ENCODE measurements at places on chromosomes 11 and 22.
A peak's percentile ranks its signal among the peaks of the same experiment; 100 is the strongest.

GRCh38 chr11:119318240-119319135 is 1.6 kb upstream of the MCAM start:
- DNase-seq: no peak

DNA sequence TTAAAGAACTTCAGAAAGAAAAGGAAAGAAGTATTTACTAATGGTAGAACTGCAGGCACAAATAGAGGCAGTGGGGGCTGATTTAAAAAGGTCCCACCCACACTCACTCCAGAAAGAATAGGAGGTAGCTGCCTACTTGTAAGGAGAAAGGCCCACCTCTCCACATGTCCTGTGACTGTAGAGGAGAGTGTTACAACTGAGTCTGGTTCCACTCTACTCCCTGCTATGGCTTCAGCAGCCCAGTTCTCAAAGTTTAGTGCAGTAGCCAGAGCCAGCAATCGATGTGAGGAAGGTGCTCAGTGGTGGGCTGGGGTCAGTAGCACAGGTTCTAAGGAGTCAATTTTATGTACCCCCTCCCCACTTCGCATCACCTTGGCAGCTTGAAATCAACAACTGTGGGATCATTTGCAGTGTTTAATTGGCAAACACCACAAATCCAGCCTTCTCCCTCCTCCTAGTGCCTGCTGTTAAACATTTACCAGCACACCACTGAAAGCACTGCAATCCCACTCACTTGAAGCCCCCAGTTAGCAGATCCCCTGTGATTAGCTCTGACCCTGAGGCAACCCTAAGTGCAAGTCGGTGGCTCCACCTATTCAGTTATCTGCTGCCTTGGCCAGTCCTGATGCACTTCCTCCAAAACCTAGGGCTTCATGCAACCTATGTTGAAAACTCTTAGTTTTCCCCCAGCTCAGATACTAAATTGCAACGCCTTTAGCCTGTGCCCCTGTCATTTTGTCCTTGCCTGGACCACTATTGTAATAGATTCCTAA is 146.6 kb downstream of the BBOX1 start:
- DNase-seq: no peak

GRCh38 chr22:46537946-46538813 is 760 bp upstream of the CELSR1 start:
- no peak for DNase-seq

DNA sequence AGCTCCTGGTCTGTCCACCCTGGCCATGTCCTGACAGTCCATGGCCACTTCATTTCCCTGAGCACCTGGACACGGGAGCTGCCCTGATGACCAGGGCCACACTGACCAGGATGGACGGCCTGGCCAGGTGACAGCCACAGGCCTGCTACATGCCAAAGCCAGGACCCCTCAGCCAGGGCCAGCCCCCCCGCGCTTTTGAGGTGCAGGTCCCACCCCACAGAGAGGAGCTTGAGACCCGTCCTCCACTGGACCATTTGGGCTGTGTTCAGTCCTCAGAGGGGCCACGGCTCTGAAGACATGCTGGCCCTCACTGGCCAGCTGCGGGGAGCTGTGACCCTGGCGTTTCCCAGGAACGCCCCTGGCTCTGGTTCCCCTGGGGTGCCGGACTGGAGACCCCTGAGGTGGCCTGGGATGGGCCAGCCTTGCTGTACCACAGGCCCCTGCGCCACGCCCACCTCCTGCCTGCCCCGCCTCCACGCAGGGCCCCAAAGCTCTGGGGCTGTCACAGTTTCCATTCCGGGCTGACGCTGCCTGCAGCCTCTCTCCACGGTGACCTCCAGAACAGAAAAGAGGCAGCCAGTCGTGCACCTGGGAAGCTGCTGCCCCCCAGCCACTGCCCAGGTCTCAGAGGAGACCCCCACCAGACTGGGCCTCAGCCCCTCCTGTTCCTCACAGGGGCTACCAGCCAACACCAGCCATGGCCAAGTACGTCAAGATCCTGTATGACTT is 18.2 kb downstream of the EPS8L2 start:
- DNase-seq: no peak

GRCh38 chr11:22539821-22540256 is 85.8 kb downstream of the FANCF start:
- no peak for DNase-seq

- no peak for DNase-seq
These were observed 45.8 kb downstream of the PPFIBP2 start for GRCh38 chr11:7559398-7560283.

DNA sequence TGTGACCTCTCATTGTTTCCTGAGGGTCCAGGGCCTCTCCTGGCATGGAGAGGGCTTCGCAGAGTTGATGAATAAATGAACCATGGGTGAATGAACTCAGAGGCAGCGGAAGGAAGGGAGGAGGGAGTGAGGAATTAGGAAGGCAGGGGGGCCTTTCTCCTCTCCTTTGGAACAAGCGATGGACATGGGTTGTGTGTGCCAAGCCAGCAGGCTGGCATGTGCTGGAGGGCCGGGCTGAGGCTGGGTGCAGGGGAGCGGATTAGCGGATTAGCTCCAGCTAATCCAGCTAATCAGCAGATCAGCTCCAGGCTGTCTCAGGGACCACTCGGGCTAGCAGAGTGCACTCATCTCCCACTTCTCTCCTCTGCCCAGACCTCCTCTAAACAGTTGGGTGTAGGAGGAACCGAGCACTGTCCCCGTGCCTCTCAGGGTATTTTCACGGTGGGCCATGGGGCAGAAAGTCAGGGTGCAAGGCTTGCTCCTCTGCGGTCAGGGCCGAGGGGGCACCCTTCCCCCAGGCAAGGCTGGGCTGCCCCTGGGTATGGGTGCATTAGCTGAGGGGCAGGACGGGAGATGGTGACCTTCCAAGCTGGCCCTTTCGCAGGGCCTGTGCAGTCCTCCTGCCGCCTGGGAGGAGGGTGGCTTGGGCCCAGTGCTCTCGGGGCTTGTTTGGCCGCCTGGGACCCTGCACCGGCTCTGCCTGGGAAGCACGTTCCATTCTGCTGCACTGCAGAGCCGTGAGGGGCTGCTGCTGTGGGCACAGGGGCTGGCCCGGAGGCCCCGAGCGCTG is 120.3 kb upstream of the B3GAT1 start:
- no peak for DNase-seq

GRCh38 chr11:46463701-46464421 is 72.3 kb upstream of the CHRM4 start:
- no peak for DNase-seq

DNA sequence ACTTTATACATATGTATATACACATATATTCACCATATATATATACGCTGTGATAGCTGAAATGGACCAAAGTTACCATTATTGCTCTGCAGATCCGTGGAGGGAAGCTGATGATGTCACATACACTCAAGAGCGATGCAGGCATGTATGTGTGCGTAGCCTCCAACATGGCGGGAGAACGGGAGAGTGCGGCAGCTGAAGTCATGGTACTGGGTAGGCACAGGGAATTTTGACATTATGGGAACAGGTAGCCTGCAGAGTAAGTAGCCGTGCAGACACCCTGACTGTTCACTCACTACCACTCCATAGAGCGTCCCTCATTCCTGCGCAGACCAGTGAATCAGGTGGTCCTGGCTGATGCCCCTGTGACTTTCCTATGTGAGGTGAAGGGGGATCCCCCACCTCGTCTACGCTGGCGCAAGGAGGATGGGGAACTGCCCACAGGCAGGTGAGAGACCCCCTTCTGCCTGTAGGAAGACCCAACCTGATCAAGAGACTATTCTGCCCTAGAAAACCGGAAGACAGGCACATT is 4.7 kb downstream of the ROBO3 start:
- DNase-seq: no peak

DNA sequence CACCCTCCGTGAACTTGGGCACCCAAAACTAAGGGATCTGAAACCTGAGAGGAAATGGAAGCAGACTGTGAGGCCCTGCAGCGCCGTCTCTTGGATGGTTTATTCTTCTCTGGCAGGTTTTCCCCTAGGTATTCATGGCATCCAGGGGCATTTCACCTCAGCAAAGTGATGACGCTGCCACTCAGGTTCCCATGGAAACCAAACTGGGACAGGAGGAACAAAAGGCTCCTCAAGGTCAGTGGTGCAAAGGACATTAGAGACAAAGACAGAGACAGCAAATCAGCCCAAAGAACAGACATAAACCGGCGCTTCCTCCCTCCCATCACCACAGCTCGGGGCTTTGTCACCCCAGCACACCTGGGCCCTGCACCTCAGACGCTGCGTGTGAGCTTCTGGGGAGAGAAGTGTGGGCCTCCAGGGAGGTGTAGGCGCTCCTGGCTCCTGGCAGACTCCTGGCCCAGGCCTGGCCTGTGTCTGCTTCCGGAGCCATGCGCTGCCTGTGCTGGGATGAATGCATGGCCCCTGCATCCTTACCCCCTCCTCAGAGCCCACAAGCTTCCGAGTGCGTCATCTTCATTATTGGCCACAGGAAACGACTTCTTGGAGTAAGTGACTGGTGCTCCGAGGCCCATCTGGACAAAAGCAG is 5.9 kb downstream of the TP53AIP1 start:
- DNase-seq: no peak

DNA sequence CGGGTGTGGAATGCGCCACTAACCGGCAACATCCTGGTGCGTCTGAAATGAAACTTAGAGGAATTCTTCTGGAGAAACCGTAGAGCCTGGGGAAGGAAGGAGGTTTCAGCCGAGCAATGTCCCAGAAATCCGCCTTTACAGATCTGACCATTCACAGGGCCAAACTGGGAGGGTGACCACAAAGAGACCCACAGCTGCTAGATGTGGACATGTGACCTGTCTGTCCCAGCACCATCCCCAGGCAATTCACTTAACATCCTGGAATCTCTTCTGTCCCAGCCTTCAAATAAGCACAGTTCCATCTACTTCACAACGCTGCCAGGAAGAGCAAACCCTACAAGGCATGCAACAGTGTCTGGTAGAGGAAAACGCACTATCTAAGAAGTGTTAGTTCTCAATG is 9.8 kb downstream of the MCAT start:
- no peak for DNase-seq

DNA sequence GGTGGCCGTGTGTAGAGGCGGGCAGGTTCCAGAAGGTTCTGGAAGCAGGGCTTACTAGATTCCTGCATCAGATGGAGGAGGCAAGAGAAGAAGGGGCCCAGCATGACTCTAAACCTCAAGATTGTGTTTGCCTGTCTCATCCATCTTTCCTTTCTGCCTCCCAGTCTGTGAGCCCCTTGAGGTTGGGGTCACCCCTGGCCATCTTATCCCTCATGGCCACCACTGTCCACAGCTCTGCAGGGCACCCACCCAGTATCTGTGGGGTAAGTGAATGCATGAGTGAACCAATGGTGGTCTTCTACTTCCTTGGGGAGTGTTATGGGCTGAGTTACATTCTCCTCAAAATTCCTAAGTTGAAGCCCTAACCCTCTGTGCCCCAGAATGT is 79.3 kb downstream of the MYEOV start:
- no peak for DNase-seq

DNA sequence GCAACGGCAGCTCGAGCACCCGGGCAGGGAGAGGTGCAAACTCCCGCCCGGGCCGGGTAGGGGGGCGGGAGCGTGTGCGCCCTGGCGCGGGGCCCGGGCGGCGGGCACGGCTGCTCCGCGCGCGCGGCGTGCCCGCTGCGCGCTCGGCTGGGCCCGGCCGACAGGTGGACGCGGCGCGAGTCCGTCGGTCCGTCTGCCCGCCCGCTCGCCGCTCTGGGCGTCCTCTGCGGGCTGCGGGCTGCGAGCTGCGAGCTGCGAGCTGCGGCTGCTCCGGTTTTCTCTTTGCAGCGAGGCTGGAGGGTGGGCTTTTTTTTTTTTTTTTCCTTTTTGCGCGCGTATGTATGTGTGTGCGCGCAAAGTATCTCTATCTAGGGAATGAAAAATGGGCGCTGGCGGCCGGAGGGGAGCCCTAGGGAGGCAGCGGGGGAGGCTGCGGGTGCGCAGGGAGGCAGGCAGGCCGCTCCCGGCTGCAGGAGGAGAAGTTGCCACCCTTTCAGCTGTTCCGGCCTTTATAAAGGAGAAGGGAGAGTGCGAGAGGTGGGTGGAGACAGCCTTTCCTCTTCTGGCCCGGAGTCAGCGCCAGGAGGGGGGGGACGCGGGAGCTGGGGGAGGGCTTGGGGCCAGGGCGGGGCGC is at the start of gene PDGFB:
Gene PDGFB, minus strand, starts transcription at position 487 of the 634 bp plus-strand sequence. CDS start 1,019 bp downstream, outside the sequence.
- DNase-seq: no peak

DNA sequence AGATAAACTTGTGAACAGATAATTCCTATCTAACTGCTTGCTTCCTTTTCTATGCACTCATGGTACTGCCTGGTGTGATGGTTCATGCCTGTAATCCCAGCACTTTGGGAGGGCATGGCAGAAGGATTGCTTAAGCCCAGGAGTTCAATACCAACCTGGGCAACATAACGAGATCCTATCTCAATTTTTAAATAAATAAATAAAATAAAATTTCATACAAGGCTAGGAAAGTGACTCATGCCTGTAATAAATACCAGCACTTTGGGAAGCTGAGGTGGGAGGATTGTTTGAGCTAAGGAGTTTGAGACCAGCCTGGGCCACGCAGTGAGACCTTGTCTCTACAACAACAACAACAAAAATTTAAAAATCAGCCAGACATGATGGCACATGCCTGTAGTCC is 166.6 kb downstream of the COMMD9 start:
- no peak for DNase-seq

GRCh38 chr11:110679323-110679975 is 32.8 kb downstream of the ARHGAP20 start:
- DNase-seq: no peak

DNA sequence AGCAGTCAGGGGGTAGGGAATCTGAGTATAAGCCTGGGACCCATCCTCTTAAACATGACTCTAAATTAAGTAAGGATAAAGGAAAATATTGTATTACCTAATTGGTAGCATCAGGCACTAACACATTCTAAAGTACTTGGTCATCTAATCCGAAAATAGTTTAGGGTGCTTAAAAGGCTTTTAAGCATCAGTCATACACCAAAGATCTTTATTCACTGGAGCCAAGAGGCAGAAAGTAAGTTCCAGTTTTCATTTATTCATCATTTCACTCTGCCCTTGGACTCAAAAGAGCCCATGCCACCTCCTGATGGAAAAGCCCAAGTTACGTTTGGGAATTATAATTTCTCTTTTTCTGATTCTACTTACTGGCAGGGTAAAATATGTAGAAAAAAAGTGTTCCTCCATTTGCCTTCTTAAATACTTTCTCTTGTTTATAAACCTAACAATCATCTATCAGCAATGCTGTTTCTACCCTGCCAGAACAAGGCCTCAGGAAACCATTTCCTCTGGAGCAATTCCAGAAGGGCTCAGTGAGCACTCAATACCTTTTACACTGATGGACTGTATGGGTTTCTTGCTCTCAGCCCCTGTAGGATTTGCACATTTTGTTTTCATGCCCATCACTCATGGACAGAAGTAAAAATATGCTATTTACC is 120.1 kb upstream of the SLC5A12 start:
- DNase-seq: peak; percentile 75

DNA sequence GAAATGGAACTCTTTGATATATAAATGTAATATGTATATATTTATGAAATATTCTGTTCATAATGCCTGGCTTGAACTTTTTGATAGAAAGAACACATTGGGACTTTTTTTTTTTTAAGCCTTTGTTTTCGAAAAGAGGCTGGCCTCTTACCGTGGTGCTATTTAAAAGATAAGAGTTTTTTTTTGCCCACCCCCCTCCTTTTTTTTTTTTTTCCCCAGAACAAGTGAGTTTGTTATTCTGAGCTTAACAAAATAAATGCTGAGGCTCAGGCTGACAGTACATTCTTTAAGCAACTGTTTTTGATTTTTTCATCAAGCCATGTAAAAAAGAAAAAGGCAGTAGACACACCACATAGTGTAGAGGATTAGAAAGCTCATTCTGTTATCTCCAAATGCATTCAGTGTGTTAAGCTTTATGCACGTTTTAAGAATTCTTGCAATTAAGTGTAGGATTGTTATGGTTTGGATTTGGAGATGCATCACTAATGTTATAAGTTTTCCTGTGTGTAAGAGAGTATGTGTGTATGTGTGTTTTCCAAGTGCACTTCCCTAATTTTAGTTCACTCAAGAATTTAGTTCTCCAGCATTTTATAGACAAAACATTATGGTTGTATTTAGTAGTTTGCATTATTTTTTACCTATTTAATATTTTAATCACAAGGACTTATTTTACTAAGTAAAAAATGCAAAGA is 12.0 kb downstream of the PDHX start:
- DNase-seq: no peak

Data from GM04503 (cell line).